ENCODE measurements at places on chromosomes 6 and 20. TPM values are rescaled to one million over a fixed set of nuclear protein-coding genes. Genes with fewer than 3 reads are reported as not detected.

HTR1E gene
- polyA plus RNA-seq, result not detected

ENPP3 gene
- not detected for polyA plus RNA-seq

PRKN gene
- polyA plus RNA-seq, result 0.07 TPM

GRCh38 chr20:40882152-40882551 is 146.5 kb upstream of the TOP1 start:
- DNase-seq, result no peak

DNA sequence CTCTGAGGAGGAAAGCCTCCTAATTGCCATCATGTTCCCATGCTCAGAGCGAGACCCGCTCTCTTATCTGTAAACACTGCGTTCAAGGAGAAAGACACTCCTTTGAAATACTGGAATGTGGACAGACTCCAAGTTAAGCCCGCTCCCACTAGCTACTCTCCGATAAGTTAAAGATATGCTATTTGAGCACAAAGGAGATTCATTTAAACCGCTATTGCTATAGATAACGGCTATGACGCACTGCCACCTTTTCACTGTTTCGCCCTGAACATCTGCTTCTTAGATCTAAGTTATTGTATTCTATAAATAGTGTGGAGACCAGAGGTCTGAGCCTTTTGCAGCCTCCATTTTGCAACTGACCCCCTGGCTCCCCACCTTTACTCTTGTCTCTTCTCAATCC is 82.3 kb downstream of the GPX5 start:
- DNase-seq, result no peak

DNA sequence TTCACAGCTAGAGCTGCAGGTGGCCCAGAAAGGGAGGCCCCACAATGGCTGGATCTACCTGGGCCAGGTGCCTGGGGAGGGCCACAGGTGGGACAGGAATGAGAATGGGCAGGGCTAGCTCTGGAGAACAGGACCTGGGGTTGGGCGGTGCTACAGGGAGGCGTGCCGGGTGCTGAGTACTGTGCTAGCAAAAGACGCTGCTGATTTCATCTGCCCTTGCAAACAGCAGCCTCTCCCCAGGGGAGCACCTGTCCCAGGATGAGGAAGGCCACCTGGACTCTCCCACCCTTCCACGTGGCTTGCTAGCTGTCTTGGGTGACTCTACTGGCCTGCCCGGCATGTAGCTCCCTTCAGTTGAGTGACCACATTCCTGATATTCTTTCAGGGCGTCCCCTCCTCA is 6.6 kb upstream of the YTHDF1 start:
- DNase-seq, result no peak

DNA sequence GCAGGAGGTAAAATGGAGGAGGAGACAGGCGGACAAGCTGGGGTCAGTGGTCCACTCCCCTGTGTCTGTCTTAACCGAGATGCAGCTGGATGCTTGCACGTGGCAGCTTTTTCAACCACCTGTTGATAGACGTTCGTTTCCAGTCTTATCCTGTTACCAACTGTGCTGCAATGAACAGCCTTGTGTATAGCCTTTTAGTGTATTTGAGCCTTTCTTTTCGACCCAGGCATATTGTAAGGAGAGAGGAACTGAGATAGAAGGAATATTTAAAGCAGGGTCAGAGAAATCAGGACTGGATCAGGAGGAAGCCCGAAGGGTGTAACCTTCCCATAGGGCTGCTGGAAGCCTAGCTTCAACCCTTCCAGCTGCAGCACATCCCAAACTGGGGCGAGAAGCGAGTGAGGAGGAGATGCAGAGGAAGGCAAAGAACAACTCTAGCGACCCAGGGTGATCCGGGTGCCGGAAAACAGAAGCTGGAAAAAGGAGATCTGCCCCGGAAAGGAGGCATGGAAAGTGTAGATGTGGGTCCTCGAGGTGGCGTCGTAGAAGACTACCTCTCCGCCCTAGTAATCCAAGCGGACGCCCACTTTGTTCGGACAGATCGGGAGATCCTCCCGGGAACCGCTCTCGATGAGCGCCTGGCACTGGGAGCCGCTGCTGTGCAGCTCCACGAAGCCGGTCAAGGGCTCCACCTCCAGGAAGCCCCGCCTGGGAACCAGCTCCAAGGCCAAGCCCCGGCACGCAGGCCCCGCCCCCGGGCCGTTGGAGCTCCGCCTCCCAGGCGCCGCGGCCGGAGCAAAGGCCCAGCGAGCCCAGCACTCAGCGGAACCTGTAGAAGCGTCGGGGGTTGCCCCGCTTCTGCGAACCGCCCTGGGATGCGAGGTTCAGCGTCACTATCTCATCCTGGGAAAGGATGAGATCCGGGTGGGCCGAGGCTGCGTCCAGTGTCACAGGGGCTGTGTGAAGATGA is 11.2 kb downstream of the TRIM31 start:
- peak; percentile 83 for DNase-seq

DNA sequence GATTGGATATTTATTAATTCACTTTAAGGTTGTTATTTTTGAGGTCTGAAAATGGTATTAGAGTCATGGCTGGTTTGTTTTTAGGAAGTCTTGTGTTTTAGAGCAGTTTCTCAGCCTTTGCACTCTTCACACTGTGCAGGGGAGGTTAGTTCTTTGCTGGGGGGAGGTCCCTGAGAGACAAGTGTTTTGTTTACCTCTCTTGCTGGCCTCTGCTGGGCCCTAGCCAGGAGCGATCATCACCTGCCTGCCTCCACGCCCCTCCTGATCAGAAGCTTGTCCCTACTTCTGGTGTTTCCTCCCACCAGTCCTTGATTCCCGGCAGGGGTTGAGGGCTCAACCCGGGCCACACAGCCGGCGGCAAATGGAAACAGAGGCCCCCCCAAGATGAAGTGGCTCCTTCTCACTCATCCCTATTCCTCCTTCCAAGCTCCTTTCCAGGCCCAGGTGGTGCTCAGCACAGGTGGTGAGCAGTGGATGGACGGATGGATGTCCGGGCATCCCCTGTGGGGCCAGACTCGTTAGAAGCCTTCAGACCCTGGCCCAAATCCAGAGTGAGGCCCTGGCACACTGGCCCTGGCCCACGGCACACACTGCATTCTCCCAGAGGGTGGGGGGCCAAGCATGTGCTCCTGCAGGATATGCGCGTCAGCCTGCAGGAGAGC is 51.3 kb downstream of the GRM4 start:
- DNase-seq, result no peak

GRCh38 chr20:39812116-39812515 is 850.0 kb downstream of the DHX35 start:
- no peak for DNase-seq

DNA sequence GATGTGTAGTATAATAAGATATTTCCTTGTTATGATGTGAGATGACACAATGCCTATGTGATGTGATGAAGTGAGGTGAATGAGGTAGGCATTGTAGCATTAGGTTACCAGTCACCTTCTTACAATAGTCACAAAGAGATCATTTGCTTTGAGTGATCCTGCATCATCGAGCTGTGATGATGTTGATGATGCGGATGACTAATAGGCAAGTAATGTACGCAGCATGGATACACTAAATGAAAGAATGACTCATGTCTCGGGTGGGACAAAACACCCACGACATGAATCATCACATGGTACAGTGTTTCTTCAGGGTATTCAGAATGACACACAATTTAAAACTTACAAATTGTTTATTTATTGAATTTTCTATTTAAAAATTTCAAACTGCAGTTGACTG is 806.3 kb upstream of the GJE1 start:
- DNase-seq, result peak; percentile 34

GRCh38 chr20:50520222-50520880 is 10.2 kb downstream of the PTPN1 start:
- no peak for DNase-seq

All from A549 (cell line).